Activated CD8-positive, alpha-beta memory T cell treated with anti-CD3 and anti-CD28 coated beads, Interleukin-2, amount 10 ng/mL, durations not matched to agents 7 days and 5 days (primary cell): ENCODE measurements at places on chromosomes 3 and 15. TPM values are rescaled to one million over a fixed set of nuclear protein-coding genes. Genes with fewer than 3 reads are reported as not detected.

DNAH12 gene
- 0.06 TPM for total RNA-seq

AGBL1 gene
- not detected for total RNA-seq

FRMD5 gene
- 0.12 TPM for total RNA-seq

PAQR5 gene
- not detected for total RNA-seq

CMTM7 gene
- 49.8 TPM for total RNA-seq

TEX55 gene
- not detected for total RNA-seq

LRRN1 gene
- 0.21 TPM for total RNA-seq

STARD5 gene
- total RNA-seq, result 5.2 TPM

EIF1B gene
- total RNA-seq, result 41.5 TPM

RARB gene
- not detected for total RNA-seq

ERICH6 gene
- not detected for total RNA-seq

TMEM40 gene
- not detected for total RNA-seq

ARPC4 gene
- 300 TPM for total RNA-seq

ARHGAP11A gene
- total RNA-seq, result 139 TPM

GOLGA6L2 gene
- total RNA-seq, result not detected

DUOXA2 gene
- total RNA-seq, result not detected

TMEM266 gene
- not detected for total RNA-seq

DOCK3 gene
- 4.1 TPM for total RNA-seq

DPPA2 gene
- total RNA-seq, result not detected

SPESP1 gene
- 0.70 TPM for total RNA-seq

PPM1M gene
- 94.1 TPM for total RNA-seq

PRR20G gene
- total RNA-seq, result not detected

INKA1 gene
- total RNA-seq, result 0.73 TPM

HTR3E gene
- total RNA-seq, result not detected

APBA2 gene
- 7.9 TPM for total RNA-seq

WDR72 gene
- not detected for total RNA-seq

PTH1R gene
- total RNA-seq, result not detected

SOX14 gene
- not detected for total RNA-seq

SAXO2 gene
- not detected for total RNA-seq
